ENCODE measurements at places on chromosomes 2 and 18. TPM values are rescaled to one million over a fixed set of nuclear protein-coding genes. Genes with fewer than 3 reads are reported as not detected.

The CXCR1 gene
- total RNA-seq, result not detected

DNA sequence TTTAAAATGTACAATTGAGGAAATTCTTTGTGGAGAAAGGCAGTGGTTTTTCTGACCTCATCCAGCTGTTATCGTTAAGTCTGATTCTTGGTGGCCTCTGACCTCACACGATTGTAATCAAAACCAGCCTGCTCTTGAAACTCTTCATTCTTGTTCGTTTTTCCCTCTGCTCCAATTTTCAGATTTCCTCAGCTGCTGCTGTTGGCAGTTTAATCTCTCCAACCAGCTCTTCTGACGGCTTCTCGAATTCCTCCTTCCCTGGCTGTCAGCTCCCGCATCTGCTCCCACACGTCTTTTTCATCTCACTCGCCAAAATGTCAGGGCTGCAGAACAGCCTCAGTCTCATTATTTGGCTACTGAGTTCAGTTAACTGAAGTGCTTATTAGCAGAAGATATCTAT is 136.1 kb downstream of the DCDC2C start:
- DNase-seq, result no peak

- DNase-seq, result no peak
Measured at GRCh38 chr18:56124186-56124585, 514.2 kb downstream of the TXNL1 start.

DNA sequence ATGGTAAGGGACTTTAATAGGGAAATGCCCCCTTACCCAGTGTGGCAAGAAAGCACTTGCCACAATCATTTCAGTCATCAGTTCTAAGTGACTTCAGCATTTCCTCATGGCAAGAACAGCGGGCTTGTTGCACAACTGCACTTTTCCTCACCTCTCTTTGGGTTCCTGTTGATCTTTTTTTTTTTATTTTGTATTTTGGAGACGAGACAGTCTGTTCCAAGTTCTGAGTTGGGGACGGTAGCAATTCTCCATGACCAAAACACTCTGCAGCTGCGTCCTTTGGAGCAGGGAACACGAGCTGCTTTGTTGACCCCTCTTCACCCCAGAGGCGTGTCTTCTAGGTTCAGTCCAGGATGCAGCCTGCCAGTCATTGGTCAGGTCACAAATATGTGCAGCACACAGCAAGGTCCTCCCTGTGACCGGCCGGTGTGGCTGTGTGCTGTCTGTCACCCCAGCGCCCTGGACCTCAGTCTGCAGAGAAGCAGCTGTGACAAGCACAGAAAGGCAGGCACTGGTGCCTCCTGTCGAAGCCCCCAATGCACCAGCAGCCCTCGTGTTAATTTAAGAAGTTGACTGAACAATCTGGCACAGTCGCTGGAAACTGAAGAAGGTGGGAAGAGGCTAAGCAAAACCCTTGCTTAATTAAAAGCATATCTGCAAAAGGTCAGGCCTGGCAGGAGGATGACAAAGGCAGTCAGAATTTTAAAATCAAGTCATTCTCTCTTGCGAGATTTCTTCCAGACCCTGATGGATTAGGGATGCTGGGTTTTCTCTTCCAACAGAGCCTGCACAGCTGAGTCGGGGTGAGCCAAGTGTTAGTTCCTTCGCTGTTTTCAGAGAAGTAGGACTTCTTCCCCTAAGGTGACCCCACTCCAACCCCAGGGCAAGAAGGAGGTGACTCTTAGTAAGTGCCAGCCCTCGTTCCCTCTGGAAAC is 96.7 kb upstream of the COPS8 start:
- no peak for DNase-seq

- DNase-seq, result no peak
Measured at GRCh38 chr2:104476075-104476474, 377.8 kb upstream of the POU3F3 start.

DNA sequence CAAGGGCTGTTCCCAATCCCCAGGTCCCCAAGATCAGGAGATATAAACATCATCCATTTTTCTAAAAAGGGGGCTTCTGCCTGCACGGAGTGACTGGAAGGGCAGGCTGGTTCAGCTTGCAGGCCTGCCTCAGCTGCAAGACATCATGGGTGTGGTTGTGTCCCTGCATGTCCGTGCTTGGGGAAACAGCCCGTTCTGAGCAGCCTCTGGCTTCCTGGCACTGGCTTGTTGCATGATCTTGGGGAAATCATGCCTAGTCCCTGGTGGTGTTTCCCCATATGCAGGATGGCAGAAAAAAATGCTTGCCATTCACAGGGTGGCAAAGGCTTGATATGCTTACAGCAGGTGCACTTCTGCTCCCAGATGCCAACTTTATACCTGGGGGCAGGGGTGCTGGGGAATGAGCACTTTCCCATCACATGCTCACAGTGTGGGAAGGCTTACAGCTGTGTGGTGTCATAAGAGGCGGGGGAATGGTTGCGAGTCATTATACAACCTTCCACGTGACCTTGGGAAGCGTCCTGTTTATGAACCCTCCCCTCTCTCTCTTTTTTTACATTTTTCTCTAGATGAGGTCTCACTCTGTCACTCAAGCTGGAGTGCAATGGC is 7.2 kb downstream of the PCARE start:
- DNase-seq, result no peak

The EVA1A gene
- total RNA-seq, result not detected

The KIAA2012 gene
- not detected for total RNA-seq

- no peak for DNase-seq
Measured at GRCh38 chr2:55296393-55296792, 27.4 kb upstream of the MTIF2 start.

- no peak for DNase-seq
Measured at GRCh38 chr2:171547256-171547655, 25.0 kb downstream of the CYBRD1 start.

The NTSR2 gene
- not detected for total RNA-seq

Measured in activated T-helper 2 cell treated with anti-CD3 and anti-CD28 coated beads, Interferon-gamma antibody, Interleukin-2, Interleukin-4, amounts not matched to agents 10 μg/mL and 5 μg/mL and 100 μg/mL, durations not matched to agents 14 hours and 24 hours and 36 hours (primary cell).